ENCODE measurements at places on chromosomes 6 and 20. TPM values are rescaled to one million over a fixed set of nuclear protein-coding genes. Genes with fewer than 3 reads are reported as not detected.

The AMD1 gene
- 29.7 TPM for total RNA-seq

The ADGB gene
- not detected for total RNA-seq

The POU5F1 gene
- total RNA-seq: 1.5 TPM

The CST2 gene
- total RNA-seq: not detected

The DEFB114 gene
- not detected for total RNA-seq

The GLP1R gene
- 0.11 TPM for total RNA-seq

GRCh38 chr6:151160929-151161757 is 78.6 kb upstream of the AKAP12 start:
- no peak for DNase-seq

- no peak for DNase-seq
Observed at GRCh38 chr6:113458368-113459010, 398.7 kb upstream of the MARCKS start.

DNA sequence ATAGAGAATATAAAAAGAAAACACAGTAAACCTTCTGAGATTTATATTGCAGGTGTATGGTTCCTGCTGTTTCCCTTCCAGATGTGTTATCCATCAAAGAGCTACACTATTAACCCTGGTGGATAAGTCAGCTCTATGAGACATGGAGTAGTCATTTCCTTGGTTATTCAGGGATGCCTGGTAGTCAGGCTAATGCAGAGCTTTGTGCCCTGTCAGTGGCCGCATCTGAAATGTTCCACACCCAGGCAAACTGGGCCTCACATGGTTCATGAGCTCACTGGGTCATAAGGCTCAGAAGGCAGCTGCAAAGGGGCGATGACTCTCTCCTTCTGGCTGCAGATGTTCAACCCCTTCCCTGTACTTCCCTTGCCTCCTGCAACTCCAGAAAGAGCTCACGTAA is 473.6 kb downstream of the EPHA7 start:
- DNase-seq: no peak

DNA sequence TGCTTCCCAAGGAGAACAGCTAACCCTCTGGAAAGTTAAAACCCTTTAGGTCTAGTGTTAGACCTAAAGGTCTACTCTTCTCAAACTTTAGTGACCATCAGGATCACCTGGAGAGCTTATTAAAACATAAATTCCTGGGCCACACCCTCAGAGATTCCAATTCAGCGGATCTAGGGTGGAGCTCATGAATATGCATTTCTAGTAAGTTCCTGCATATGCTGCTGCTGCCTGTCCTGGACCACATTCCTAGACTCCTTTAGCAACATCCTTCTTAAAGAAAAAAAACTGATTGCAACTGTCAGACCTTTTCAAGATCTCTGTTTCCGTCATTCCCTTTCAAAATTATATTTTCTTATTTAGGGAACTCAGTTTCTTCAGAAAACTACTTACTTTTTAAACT is 31.2 kb downstream of the SNAP25 start:
- DNase-seq: no peak

- no peak for DNase-seq
Observed at GRCh38 chr6:152941746-152942145, 41.1 kb downstream of the FBXO5 start.

- DNase-seq: peak; percentile 43
Observed at GRCh38 chr20:35369804-35370203, 42.0 kb downstream of the UQCC1 start.

DNA sequence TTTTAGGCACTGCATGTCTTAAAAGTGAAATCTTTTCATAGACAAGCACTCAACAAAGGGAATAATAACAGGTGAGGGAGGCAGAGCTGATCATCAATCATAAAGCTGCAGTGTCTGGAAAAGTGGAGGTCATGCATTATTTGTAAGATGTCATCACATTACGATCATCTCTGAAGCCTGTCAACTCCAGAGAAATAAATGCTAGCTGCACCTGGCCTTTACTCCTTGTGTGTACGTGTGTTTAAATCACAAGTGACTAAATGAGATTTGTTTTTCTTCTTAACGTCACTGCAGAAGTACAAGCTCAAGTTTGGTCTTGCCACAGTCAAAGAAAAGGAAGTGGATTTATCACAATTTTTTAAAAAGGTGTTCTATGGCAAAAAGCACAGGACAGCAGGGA is 275.5 kb upstream of the SGK1 start:
- no peak for DNase-seq

DNA sequence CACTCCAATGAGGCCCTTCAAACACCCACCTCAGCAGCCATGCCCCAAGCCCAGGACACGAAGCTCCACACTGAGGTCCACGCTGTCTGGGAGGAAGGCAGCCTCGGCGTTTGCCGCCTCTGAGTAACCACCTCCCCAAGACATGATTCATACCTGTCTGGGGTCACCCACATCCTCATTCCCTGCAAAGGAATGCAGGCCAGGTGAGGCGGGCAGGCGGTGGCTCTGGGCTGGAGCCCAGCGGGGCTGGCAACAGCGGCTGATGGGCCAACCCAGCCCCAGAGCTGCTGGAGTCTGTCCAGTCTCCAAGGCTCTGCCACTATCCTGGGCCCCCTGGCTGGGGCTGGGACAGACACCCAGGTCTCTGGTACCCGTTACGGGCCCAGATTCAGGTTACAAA is 14.8 kb downstream of the PMEPA1 start:
- no peak for DNase-seq

DNA sequence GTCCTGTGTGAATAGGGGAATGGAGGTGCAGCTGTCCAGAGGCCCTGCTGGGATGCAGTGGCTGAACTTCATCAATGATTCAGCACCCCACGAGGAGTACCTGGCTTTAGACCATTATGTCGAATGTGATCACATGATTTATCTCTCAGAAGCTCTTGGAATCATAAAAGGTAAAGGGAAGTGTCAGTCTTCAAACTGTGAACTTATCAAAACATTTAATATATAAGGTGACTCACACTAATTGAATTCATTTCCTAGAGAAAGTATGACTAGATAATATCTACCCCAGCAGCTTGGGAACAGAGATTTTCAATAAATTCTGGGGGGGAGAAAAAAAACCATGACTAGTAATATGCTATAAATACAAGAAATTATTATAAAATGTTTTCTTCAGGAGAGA is 29.5 kb downstream of the ALDH8A1 start:
- no peak for DNase-seq

DNA sequence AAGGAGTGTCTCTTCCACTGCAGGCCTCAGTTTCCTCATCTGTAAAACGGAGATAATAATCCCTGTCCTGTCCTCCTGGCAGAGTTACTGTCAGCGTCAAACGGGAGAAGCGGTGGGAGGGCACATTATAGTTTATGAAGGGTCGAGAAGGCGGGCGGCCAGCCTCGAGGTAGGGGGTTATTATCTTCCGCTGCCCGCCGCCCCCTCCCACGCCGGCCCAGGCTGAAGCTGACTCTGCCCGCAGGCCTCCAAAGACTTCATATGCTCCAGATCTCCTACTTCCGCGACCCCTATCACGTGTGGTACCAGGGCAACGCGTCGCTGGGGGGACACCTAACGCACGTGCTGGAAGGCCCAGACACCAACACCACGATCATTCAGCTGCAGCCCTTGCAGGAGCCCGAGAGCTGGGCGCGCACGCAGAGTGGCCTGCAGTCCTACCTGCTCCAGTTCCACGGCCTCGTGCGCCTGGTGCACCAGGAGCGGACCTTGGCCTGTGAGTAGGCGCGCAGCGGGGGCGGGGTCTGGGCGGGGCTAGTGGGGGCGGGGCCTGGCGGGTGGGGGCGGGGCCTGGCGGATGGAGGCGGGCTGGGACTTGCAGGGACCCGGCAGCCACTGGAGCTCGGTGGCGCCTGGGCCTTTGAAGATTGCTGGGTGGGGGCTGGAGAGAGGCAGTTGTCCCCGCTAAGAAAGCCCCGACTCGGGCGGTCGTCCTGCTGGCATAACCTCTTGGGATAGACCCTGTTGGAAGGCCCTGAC is 2.8 kb downstream of the PROCR start:
- no peak for DNase-seq

DNA sequence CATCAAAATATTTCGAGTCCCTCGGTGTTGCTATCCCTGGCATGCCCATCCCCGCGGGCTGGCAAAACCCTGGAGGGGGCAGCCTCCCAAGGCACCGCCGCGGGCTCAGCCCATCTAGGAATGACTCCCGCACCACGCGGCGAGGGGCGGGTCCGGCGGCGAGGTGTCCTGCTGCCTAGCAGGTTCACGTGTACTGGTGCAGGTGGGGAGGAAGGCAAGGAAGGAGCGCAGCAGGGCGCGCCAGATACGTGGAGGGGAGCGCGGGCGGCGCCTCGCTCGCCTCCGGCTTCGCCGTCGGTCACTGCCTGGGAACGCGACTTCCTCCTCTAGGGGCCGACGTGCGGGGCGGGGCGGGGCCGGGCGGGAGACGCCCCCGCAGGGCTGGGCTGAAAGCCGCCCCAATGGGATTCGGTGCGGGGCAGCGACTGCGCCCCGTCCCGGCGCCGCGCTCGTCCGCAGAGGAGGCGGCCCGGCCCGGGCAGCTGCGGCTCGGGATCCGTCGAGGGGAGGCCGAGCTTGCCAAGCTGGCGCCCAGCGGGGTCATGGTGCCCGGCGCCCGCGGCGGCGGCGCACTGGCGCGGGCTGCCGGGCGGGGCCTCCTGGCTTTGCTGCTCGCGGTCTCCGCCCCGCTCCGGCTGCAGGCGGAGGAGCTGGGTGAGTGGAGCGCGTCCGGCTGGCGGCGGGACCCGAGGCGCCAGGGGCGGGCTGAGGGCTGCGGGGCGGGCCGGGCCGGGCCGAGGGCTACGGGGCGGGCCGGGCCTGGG is at the start of gene DCBLD1:
Gene DCBLD1 (plus strand): TSS at position 435 of the 764 bp plus-strand sequence. CDS start 108 bp downstream, at position 543.
- peak; percentile 82 for DNase-seq

DNA sequence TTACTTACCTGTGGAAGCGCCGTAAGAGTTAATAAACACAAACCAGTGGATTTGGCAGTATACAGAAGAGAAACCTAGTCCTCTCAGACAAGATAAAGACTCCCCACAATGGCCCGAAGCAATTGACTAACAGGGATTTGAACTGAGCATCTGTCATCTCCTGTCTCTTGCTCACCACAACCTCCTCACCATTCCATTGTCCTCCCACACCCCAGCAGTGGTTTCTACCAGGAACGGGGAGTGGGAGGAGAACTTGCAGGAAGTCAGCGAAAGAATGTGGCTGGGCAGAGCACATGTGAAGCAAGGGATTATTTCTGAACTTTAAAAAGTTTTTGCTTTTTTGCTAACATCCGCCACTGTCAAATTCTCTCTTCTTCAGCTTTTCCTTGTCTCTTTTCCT is 24.6 kb upstream of the TAAR1 start:
- no peak for DNase-seq

DNA sequence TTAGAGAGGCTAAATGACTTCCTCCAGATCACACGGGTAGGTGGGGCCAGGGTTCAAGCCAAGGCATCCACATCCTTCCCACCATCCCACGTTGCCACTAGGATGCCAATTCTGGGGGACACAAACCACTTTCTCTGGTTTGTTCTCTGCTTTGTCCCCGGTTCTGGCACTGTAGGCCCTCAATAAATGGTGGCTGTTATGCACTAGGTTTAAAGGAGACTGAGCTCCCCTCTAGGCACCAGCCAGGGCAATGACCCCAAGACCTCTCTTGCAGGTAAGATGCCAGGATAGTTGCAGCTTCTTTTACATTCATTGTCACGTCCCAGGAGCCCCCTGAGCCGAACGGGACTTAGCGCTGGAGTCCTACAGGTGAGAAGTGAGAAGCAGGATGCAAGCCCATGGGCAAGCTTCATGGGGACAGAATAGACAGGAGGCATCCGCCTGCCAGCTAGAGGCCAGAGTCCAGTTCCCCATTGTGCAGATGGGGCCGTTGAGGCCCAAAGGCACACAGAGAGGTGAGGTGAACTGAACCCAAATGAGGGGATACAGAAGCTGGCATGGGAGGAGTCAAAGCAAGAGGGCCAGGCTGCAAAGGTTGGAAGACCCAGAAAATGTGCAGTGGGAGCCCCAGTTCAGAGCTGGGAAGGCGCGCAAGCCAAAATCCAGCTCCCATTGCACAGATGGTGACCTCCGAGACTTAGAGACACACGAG is 677 bp downstream of the PXMP4 start:
- DNase-seq: no peak

- DNase-seq: no peak
Observed at GRCh38 chr6:122107256-122107852, 292.1 kb upstream of the HSF2 start.

- DNase-seq: peak; percentile 27
Observed at GRCh38 chr20:62238569-62239277, 402 bp downstream of the OSBPL2 start.

DNA sequence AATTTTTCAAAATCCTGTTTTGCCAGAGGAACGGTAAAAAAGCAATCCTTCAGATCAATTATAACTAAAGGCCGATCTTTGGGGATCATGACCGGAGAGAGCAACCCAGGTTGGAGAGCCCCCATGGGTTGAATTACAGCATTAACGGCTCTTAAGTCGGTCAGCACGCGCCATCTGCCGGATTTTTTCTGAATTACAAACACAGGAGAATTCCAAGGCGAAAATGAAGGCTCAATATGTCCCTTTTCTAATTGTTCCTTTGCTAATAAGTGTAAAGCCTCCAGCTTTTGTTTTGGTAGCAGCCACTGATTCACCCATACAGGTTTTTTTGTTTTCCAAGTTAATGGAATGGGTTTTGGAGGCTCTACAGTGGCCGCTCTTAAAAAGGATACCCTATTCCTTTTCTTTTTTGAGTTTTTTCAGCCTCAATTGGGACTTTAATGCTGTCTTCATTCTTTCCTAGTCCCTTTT is 16.9 kb upstream of the PTCRA start:
- DNase-seq: peak; percentile 83

- no peak for DNase-seq
Observed at GRCh38 chr20:59993736-59994430, 35.7 kb downstream of the CDH26 start.

DNA sequence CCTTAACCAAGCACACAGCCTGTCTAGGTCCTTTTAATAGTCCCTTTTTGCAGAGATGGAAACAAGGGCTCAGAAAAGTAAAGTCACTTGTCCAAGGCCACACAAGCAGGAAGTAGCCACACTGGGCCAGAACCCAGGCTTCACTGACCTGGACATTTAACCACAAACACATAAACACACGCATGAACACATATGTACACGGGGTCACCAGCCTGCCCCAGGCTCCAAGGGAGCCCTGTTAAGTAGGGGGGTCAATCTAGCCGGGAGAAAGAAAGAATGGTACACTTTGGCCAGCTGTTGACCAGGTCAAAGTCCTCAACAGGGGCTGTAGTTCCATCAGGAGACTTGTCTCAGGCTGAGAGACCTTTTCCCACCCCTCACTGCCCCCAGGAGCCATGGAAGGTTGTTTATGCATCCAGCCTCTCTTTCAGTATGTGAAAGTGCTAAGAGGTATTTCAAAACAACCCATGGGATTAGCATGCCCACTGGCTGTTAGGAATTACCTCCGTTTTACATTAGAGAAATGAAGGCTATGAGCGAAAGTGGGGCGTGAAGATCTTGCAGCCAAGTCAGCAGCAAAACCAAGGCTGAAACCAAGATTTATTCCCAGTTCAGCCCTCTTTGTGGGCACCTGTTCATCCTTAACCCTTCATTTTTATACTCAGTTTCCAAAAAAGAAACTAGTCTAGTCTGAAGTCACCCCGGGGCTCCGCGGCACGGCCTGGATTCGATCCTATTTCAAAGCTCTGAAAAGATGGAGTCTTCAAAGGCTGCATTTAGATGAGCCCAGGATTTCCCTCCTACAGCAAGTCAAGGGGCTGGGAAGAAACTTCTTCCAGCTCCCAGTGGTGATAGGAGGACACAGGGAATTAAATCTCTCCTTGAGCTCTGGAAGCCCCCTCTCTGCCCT is 9.8 kb downstream of the SDC4 start:
- DNase-seq: no peak

GRCh38 chr6:113048741-113049140 is 701.6 kb downstream of the RFPL4B start:
- DNase-seq: no peak

- DNase-seq: no peak
Observed at GRCh38 chr20:39524371-39524911, 562.3 kb downstream of the DHX35 start.

Data from cardiac muscle cell (in vitro differentiated cells and primary cell).